Stimulated activated CD4-positive, alpha-beta T cell treated with anti-CD3 and anti-CD28 coated beads, Interleukin-15, amount 100 ng/mL, for 48 hours (primary cell): ENCODE measurements at places on chromosomes 12 and 14.

GRCh38 chr12:53073881-53074280 lies 5.3 kb downstream of the SPRYD3 start:
- no peak for DNase-seq

DNA sequence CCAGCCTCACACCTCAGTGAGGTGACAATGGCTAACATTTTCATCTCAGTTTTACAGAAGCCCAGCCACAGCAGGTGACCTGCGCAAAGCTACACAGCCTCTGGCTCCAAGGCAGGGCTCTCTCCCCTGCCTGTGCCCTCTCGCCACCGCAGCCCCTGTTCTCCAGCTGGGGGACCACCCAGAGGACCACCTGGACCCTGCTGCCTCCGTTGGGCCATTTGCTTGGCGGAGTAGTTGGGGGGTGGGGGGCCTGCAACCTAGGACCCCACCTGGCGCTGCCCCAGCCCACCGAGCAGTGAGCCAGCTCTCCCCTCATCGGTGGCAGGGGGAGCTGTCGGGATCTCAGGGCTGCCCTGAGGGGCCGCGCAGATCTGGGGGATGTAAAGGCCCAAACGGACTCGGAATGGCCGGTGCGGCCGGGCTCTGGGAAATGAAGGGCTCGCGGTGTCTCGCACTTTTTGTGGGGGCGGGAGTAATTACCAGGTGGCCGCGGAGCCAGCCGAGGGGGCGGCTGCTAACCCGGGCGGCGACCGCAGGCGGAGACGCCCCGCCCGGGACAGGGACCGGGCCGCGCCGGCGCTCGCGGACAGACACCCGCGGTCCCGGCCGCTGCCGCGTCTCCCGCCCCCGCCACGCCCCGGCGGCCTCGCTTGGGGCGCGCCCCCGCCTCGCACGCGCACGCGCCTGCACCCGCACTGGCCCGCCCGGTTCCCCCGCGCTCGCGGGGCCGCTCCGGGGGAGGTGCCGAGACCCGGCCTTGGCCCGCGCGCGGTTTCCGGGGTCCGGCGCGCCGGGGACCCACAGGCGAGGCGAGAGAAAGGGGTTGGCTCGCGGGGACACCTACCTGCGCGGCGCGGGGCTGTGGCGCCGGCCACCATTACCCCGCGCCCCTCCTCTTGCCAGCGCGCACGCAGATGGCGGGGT lies 8.6 kb upstream of the GPR68 start:
- no peak for DNase-seq

DNA sequence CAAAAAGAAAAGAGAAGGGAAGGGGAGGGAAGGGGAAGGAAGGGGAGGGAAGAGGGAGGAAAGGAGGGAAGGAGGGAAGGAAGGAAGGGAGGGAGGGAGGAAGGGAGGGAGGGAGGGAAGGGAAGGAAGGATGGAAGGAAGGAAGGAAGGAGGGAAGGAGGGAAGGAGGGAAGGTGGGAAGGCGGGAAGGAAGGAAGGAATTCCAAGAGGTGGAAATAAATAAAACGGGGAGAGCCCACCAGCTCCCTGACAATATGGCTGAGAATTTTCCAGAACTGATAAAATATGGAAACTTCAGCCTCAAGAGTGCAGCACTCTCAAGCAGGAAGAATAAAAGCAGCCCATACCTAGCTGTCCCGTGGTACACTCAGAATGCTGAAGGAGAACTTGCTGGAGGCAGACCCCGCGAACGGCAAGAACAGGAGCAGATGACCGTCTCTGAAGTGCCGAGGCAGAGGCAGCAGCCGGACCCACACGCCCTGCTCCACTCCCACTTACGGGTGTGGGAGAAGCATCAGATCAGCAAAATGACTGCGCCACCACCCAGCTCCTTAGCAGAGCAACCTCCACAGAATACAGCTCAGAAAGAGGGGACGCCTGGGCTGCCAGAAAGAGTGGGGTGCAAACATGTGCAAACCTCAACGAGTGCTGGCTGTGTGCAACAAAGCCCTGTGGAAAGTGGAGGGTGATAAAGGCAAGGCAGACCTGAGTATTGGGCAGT lies 34.1 kb upstream of the INF2 start:
- DNase-seq: no peak

DNA sequence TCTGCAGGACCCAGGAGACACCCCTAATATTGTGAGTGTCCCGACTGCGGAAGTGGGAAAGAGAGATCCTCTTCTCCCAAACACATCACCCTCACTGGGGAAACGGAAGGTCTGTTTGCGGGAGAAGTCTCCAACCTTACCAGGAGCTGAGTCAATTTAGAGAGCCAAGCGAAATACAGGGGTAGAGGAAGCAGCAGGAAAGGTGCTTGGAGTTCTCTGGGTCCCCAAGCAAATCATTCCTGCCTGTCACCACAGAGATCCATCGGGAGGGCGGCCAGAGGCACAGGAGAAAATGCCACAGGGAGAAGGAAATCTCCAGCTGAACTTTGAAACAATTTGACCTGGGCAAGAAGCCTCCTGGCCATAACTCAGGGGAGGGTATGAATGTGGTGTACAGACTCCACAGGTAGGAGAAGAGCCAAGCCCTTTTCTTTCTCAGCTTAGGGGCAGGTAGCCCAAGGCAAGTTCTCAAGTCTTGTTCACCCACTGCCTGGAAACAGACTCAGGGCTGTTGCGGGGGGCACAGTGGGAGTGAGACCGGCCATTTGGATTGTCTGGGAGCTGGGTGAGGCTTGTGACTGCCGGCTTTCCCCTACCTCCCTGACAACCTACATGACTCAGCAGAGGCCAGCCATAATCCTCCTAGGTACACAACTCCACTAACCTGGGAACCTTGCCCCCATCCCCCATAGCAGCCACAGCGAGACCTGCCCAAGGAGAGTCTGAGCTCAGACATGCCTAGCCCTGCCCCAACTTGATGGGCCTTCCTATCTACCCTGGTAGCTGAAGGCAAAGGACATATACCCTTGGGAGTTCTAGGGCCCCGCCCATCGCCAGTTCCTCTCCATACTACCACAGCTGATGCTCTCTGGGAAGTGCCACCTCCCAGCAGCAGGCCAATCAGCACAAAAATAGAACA lies 211.9 kb upstream of the ARHGAP5 start:
- DNase-seq: no peak

- no peak for DNase-seq
Measured at GRCh38 chr14:105187116-105187515, 6.0 kb upstream of the NUDT14 start.

DNA sequence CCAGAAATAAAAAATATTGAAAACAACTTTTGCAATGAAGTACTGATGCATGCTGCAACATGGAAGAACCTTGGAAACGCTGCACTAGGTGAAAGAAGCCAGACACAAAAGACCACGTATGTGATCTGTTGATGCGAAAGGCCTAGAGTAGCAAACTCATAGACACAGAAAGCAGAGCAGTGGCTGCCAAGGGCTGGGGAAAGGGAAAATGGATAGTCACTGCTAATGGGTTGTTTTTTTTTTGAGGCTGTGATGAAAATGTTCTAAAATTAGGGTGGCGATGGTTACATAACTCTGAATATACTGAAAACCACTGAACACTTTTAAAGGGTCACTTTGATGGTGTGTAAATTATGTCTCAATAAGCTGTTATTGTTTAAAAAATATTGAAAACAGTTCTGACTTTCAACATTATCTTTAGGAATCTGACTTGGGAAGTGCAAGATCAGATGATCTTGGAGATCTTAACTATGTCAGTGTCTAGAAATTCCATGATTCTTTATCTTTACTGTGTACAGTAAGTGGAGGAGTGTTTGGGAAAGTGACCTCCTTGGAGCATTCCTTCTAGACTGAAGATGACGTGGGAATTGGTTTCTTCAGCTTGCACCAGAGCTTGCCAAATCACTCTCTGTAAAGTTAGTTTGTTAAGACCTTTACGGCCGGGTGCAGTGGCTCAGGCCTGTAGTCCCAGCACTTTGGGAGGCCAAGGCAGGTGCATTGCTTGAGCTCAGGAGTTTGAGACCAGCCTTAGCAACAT lies 12.4 kb downstream of the MLXIP start:
- DNase-seq: no peak

DNA sequence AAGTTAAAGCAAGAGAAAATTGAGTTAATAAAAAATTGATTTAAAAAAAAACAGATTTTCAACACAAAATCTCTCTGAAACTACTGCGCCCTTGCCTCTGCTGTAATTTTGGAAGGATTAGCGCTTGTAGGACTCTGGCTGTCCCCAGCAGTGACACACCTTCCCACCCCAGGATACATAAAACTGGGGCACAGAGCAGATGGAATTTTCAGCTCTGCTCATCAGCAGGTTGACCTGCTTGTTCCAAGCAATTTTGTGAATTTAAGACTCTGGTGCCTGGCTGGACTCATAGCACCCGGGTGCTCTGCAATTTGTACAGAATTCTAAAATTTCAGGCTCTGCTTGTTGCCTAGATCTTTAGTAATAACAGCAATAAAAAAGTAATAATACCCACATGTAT lies 257.8 kb upstream of the GARIN6 start:
- DNase-seq: no peak

DNA sequence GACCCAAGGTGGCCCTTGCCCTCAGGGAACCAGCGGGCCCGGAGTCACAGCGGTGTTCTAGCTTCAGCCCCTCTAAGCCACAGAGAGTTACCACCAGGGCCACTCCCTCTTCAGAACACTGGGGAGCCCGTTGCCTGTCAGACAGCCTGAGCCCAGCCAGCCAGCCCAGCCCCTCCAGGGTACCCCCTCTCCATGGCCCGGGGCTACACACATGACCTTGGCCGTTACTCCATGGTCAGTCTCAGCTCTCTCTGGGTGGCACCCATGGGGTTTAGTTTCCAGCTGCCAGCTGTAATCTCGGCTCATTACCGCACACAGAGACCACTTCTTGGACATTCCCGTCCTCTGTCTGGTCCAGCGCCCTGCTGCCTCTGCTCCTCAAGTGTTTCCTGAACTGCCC lies 35.0 kb downstream of the PPP2R5C start:
- DNase-seq: no peak

DNA sequence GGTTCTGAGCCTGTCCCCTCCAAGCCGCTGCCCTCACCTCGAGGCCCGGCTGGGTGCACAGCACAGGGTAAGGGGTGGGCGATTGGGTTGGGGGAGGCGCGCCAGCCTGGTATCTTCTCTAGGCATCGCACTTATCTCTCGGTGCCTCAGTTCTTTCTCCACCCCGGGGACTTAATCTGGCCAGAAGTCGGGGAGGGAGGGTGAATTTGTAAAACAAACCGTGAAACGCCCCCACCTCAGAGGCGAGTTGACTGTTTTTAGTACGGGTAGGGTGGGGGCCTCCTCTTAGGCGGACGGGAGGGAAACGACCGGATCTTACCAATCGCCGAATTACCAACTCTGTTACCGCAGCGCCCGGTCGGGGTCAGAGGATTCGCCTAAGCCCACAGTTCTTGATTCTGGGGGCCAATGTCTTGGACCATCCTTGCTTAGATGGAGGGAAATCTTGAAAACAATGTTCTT lies 1.4 kb upstream of the TBX3 start:
- no peak for DNase-seq

GRCh38 chr12:108099778-108100489 lies 29.2 kb upstream of the WSCD2 start:
- no peak for DNase-seq

DNA sequence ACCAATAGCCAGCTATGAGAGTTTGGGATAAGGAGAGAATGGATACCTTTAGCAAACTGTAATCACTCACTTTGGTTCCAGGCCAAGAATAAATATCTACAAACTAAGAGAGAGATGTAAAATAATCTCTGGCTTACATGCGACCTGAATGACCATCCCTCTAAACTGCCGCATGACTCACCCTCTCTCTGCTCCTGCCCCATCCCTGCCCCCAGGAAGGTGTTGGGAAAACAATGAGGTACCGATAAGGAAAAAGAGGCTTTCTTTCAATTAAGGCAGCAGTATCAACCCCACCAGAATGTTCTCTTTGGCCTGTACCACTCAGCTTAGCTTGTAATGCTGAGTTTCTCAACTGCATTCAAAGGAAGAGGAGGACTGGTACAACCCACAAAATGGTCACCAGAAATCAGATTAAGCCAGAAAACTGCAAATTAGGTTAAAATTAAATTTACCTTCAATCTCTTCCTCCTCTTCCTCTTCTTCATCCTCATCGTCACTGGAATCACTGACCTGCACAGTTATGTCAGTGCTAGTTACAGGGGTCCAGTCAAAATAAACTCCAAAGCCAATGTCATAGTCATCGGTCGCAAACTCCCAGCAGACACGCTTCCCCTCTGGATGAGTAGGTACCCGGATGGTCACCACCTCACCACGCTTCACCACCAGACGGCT lies 22.0 kb downstream of the GSTZ1 start:
- DNase-seq: no peak

DNA sequence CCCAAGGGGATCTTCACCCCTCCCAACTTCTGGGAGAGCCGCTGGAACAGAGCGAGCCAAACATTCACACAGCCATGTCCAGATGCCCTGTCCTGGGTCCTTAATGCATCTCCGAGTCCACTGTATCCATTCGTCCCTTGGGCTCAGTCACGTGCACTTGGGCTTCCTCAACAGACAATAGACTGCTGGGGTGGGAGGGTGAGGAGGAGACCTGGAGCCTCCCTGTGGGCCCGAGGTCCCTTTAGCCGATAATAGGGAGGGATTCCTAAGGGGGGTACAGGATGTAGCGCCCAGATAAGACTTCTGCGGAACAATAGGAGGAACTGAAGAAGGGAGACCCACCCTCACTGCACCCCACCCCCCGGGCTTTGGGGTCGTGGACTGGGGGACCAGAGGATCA lies 6.7 kb downstream of the ARHGEF25 start:
- DNase-seq: no peak
